ENCODE measurements at places on chromosomes 4 and X.

- peaks cover 21% of the 10 kb centered on the region for H3K4me1 ChIP-seq
- no peak for DNase-seq
- no peaks in the 10 kb centered on the region for H3K27me3 ChIP-seq
- H3K4me3 ChIP-seq: no peak overlapping the region
Measured at GRCh38 chrX:133514486-133514885, 99.2 kb upstream of the GPC4 start.

DNA sequence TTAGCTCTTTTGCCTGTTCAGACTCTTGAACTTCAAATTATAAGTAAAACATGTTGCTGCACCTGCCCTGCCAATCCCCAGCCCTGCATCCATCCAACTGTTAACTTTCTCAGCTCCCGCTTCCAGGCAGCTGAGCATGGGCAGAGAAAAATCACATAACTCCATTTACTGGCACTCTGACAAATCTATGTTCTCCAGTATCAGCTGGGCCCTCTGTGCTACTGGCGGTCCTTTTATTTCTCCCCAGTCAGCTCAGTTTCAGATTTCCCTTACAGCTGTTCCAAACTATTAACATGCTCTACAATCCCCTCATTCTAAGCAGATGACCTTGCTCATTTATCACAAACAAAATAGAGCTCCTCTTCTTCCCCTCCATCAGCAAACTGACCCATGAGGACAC is 240.4 kb upstream of the TET2 start:
- no peak overlapping the region for H3K27ac ChIP-seq
- H3K4me3 ChIP-seq: no peak overlapping the region
- H3K36me3 ChIP-seq: no peaks in the 10 kb centered on the region
- H3K27me3 ChIP-seq: peaks cover 48% of the 10 kb centered on the region
- peaks cover 5% of the 10 kb centered on the region for H3K4me1 ChIP-seq

- peaks cover 6% of the 10 kb centered on the region for H3K4me1 ChIP-seq
- no peaks in the 10 kb centered on the region for H3K36me3 ChIP-seq
- no peaks in the 10 kb centered on the region for H3K27me3 ChIP-seq
- DNase-seq: no peak
Measured at GRCh38 chr4:85431881-85432485, 43.0 kb upstream of the ARHGAP24 start.

GRCh38 chrX:136784231-136784630 is 3.5 kb upstream of the ARHGEF6 start:
- H3K27me3 ChIP-seq: no peaks in the 10 kb centered on the region
- no peak overlapping the region for H3K4me3 ChIP-seq
- peaks cover 2% of the 10 kb centered on the region for H3K36me3 ChIP-seq
- no peak overlapping the region for H3K27ac ChIP-seq
- H3K4me1 ChIP-seq: no peaks in the 10 kb centered on the region
- DNase-seq: no peak

GRCh38 chr4:80610845-80611677 is 275.5 kb downstream of the CFAP299 start:
- no peaks in the 10 kb centered on the region for H3K36me3 ChIP-seq
- H3K27ac ChIP-seq: no peak overlapping the region
- peaks cover 20% of the 10 kb centered on the region for H3K4me1 ChIP-seq

- H3K27ac ChIP-seq: peak overlapping the region; percentile 2
- H3K4me3 ChIP-seq: no peak overlapping the region
- no peaks in the 10 kb centered on the region for H3K36me3 ChIP-seq
Measured at GRCh38 chr4:24642981-24643547, 58.7 kb upstream of the DHX15 start.

- no peaks in the 10 kb centered on the region for H3K4me1 ChIP-seq
- H3K36me3 ChIP-seq: peaks cover 50% of the 10 kb centered on the region
- no peak overlapping the region for H3K27ac ChIP-seq
- H3K27me3 ChIP-seq: no peaks in the 10 kb centered on the region
- H3K4me3 ChIP-seq: no peak overlapping the region
- DNase-seq: no peak
Measured at GRCh38 chrX:102627640-102628039, 23.6 kb upstream of the GPRASP1 start.

DNA sequence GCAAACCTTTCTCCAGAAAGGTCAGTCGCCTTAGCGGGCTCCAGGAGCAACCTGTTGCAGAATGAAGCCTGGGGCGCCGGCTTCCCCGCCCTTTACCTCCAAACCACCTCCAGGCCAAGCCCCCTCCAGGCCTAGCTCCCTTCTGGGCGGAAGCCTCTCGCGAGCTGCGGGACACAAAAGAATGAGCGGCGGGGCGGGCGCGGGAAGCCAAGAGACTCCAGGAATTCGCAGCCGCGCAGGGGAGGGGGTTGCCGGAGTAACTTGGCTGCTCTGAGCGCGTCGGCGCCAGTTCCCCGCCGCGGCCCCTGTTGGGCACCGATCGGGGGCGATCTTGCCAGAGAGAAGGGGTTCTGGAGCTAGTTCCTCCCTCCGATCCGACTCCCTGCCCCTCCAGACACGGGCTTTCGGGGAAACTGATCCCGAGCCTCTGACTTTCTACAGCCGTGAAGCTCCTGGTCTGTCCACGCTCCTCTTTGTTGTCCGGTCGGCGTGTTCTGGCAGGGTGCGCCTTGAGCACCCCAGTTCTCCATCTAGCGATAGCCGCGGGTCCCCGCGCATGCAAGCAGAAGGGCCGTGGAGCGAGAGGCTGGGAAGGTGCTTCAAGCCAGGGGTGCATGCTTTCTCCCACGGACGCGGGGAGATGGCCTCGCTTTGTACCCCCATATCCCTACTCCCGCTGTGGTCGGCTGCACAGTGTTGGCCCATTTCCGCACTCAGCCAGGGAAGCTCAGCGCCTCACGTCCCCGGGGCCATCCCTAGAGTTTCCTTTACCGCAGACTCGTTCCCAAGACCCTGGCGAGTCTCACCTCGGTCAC is 1.2 kb downstream of the PROM1 start:
- peak; percentile 62 for DNase-seq
- peak overlapping the region; percentile 80 for H3K4me3 ChIP-seq
- peak overlapping the region; percentile 75 for H3K27ac ChIP-seq
- H3K4me1 ChIP-seq: peaks cover 16% of the 10 kb centered on the region
- H3K27me3 ChIP-seq: peaks cover 62% of the 10 kb centered on the region
- no peaks in the 10 kb centered on the region for H3K36me3 ChIP-seq

DNA sequence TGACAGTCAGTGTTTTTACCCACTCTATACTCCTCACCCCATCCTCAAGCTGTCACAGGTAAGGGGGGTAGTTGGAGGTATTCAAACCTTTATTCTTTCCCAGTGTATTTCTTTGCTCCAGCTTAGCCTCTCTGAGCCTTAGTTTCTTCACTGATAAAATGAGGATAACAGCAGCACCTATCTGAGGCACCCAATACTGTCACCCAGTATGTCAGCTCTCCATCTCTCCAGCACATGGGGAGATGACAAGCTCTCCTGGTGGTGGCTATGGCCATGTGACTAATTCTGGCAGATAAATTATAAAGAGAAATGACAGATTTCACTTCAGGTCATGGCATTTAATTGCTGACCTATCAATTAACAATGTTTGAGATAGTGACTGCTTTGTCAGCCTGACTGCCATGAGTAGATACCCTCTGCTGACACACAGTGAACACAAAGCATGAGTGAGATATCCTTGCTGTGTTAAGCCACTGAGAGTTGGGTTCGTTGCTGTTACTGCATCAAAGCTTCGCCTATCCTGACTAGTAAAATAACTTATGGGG is 176.4 kb upstream of the TBC1D9 start:
- peaks cover 5% of the 10 kb centered on the region for H3K36me3 ChIP-seq
- no peak overlapping the region for H3K4me3 ChIP-seq
- H3K27me3 ChIP-seq: no peaks in the 10 kb centered on the region
- no peak overlapping the region for H3K27ac ChIP-seq

DNA sequence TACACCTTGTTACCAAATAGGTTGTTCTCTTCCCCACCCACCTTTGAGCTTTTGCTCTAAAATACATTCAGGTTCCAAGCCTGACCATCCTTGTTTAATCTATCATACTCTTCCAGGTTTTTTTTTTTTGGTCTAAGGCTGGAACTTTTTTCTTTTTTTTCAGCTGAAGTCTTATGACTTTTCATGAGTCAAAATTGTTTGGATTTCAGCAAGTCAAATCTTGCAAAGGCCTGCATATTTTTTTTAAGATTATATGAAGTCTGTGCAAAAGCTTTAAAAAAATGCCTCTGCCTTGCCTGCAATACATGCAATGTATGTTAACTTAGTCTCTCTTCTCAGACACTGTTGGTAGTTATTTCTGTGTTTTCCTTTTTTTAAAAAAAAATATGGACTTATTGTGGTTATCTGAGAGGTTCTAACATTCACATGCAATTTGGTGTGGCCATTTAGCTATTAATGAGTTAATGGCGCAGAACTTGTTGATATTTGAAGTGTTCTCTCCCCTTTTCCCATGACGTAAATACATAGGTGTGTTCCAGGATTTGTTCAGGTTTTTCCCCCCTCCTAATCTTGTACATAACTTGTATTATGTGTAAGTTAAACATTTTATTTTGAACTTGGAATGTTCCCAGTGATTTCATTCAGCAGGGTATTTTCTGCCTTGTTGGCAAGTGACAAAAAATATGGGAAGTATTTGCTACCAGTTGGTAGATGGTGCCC is 58.7 kb downstream of the CCKAR start:
- peaks cover 23% of the 10 kb centered on the region for H3K4me1 ChIP-seq
- no peak overlapping the region for H3K4me3 ChIP-seq
- peaks cover 17% of the 10 kb centered on the region for H3K36me3 ChIP-seq
- H3K27me3 ChIP-seq: no peaks in the 10 kb centered on the region

DNA sequence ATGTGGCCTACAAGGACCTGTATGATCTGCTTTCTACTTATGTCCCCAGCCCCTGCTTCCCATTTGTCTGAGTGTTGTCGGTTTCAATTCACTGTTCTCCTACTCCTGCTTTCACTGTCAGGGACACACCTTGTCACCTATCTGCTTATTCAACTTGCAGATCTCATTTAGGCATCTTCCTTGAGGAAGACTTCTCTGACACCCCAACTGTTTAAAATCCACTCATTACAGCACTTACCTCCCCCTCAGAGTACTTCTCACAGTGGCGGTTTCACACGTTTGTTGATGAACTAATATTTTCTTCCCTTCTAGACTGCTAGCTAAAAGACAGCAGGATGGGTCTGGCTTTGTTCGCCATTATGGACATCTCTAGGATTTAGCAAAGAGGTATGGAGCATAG is 279.9 kb upstream of the TET2 start:
- H3K4me3 ChIP-seq: no peak overlapping the region
- peaks cover 8% of the 10 kb centered on the region for H3K27me3 ChIP-seq
- no peaks in the 10 kb centered on the region for H3K36me3 ChIP-seq
- no peak overlapping the region for H3K27ac ChIP-seq
- peaks cover 10% of the 10 kb centered on the region for H3K4me1 ChIP-seq

DNA sequence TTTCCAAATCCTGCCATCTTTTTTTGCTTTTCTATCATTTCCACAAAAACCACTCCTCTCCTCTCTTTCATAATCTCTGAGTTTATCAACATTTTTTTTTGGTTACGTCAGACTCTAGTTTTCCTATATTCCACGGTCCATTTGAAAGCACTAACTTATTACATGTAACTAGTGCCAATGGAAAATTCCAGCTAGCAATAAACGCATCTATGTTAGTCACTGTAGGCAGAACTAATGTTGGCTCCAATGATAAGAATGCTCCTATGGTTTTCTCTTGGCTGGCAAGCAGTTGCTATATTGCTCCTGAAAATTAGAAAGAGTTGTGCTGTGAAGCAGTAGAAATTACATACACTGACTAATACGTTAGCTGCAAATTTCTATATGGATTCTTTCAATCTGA is 634.6 kb upstream of the FTHL17 start:
- H3K4me3 ChIP-seq: no peak overlapping the region
- DNase-seq: no peak
- no peaks in the 10 kb centered on the region for H3K36me3 ChIP-seq

- H3K27me3 ChIP-seq: no peaks in the 10 kb centered on the region
- H3K4me1 ChIP-seq: no peaks in the 10 kb centered on the region
- H3K36me3 ChIP-seq: no peaks in the 10 kb centered on the region
- no peak overlapping the region for H3K4me3 ChIP-seq
- no peak overlapping the region for H3K27ac ChIP-seq
Measured at GRCh38 chr4:4986841-4987240, 32.4 kb downstream of the CYTL1 start.

GRCh38 chr4:185112104-185112503 is 31.0 kb upstream of the SLC25A4 start:
- H3K4me1 ChIP-seq: peaks cover 12% of the 10 kb centered on the region
- no peak overlapping the region for H3K4me3 ChIP-seq
- H3K27ac ChIP-seq: no peak overlapping the region

DNA sequence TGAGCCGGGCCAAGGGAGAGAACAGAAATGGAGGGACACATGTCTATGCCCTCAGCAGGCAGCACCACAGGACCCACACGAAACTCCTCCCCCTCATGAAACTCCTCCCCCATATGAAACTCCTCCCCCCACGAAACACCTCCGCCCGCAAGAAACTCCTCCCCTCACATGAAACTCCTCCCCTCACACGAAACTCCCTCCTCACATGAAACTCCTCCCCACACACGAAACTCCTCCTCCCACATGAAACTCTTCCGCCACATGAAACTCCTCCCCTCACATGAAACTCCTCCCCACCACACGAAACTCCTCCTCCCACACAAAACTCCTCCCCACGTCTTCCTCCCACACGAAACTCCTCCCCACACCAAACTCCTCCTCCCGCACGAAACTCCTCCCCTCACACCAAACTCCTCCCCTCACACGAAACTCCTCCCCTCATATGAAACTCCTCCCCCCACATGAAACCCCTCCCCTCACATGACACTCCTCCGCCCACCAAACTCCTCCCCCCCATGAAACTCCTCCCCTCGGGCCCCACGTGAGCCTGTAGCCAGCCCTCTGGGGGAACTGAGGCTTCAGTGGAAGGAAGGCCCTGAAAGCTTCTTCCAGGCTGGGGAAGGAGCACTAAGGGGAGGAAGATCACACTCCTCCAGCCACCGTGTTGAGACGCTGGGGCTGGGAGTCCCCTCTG is 15.2 kb downstream of the ADRA2C start:
- no peaks in the 10 kb centered on the region for H3K27me3 ChIP-seq
- H3K36me3 ChIP-seq: no peaks in the 10 kb centered on the region
- H3K27ac ChIP-seq: no peak overlapping the region
- no peak overlapping the region for H3K4me3 ChIP-seq
- no peak for DNase-seq

All from mesothelial cell of epicardium (in vitro differentiated cells).